Smooth muscle cell of bladder (primary cell): ENCODE measurements at places on chromosomes 2 and 18. TPM values are rescaled to one million over a fixed set of nuclear protein-coding genes. Genes with fewer than 3 reads are reported as not detected.

SOX11 gene
- under 0.01 TPM in 1 of 2 replicates, not detected in the other for total RNA-seq

SLC9A4 gene
- under 0.01 TPM in 1 of 2 replicates, not detected in the other for total RNA-seq

NUP35 gene
- total RNA-seq = 5.7 TPM in 2 replicates

TNS1 gene
- total RNA-seq = 37.3 and 74.4 TPM in 2 replicates

UGT1A9 gene
- under 0.01 TPM in 1 of 2 replicates, not detected in the other for total RNA-seq
